ENCODE measurements at places on chromosomes 7 and 10. TPM values are rescaled to one million over a fixed set of nuclear protein-coding genes. Genes with fewer than 3 reads are reported as not detected.

CCL24 gene
- total RNA-seq = not detected

ANKRD1 gene
- total RNA-seq = 1.00 TPM

PDK4 gene
- 0.12 TPM for total RNA-seq

TSPAN15 gene
- 1.2 TPM for total RNA-seq

SLC26A5 gene
- not detected for total RNA-seq

AEBP1 gene
- total RNA-seq = 165 TPM

MET gene
- total RNA-seq = 128 TPM

TUBAL3 gene
- total RNA-seq = not detected

CALHM2 gene
- total RNA-seq = 19.7 TPM

LIPF gene
- total RNA-seq = not detected

MKX gene
- total RNA-seq = 11.6 TPM

CTTNBP2 gene
- total RNA-seq = 7.0 TPM

GIMAP5 gene
- under 0.01 TPM for total RNA-seq

ACSM6 gene
- not detected for total RNA-seq

PTPN20 gene
- 1.2 TPM for total RNA-seq

All from uterine smooth muscle cell (primary cell).